ENCODE measurements at places on chromosomes 5 and 9. TPM values are rescaled to one million over a fixed set of nuclear protein-coding genes. Genes with fewer than 3 reads are reported as not detected.
A peak's percentile ranks its signal among the peaks of the same experiment; 100 is the strongest.

DNA sequence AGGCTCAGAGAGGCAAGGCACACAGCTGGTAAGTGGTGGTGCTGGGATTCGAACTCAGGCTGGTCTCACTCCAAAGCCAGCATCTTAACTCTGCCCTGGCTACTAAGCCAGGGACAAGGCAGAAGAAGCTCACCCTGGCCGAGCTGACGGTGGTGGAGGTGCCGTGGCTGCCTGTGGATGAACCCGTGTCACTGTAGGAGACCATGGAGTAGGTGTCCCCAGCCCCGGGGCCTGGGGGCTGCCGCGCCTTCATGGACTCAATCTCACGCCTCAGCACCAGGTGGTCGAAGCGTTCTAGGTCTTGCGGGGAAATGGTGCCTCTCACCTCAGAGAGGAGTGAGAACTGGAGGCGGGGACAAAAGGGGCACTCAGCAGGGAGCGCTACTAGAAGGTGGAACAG is 35.4 kb upstream of the AKNA start:
- no peaks in the 10 kb centered on the region for H3K27me3 ChIP-seq
- H3K4me1 ChIP-seq: peaks cover 1% of the 10 kb centered on the region
- no peaks in the 10 kb centered on the region for H3K36me3 ChIP-seq
- no peak overlapping the region for H3K27ac ChIP-seq

GRCh38 chr5:142613271-142613671 is 72.6 kb downstream of the FGF1 start:
- H3K36me3 ChIP-seq: peaks cover 35% of the 10 kb centered on the region
- H3K27ac ChIP-seq: no peak overlapping the region
- no peaks in the 10 kb centered on the region for H3K27me3 ChIP-seq
- DNase-seq: no peak

TAF11L3 gene
- total RNA-seq: not detected

- H3K4me3 ChIP-seq: no peak overlapping the region
- H3K4me1 ChIP-seq: no peaks in the 10 kb centered on the region
- no peaks in the 10 kb centered on the region for H3K36me3 ChIP-seq
- H3K27ac ChIP-seq: no peak overlapping the region
- DNase-seq: no peak
Observed at GRCh38 chr5:141869514-141869913, 8.7 kb downstream of the PCDH1 start.

ADRB2 gene
- 13.8 TPM for total RNA-seq

DNA sequence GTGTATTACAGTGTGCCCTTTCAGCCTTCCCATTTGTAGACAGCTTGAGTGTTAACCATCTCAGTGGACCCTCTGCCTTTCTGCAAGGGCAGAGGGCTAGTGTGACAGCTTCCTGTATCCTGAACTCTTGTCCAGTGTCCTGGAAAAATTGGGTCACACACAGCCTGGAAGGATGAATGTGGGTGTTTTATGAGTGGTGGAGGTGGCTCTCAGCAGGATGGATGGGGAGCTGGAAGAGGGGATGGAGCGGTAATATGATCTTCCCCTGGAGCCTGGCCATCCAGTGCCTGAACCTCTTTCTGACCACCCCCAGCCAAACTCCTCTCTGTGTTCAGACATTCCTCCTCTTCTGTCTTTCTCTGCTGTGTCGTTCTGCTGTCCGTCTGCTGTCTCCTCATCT is 113.0 kb downstream of the KIF4B start:
- peaks cover 9% of the 10 kb centered on the region for H3K27me3 ChIP-seq
- H3K4me3 ChIP-seq: no peak overlapping the region
- H3K4me1 ChIP-seq: no peaks in the 10 kb centered on the region
- no peaks in the 10 kb centered on the region for H3K36me3 ChIP-seq

MTAP gene
- total RNA-seq: 20.3 TPM

- peaks cover 21% of the 10 kb centered on the region for H3K36me3 ChIP-seq
- no peak overlapping the region for H3K27ac ChIP-seq
- peak; percentile 83 for DNase-seq
Observed at GRCh38 chr5:55936100-55936693, 58.6 kb downstream of the IL6ST start.

GRCh38 chr9:108069991-108070390 is 580.4 kb upstream of the KLF4 start:
- no peak overlapping the region for H3K4me3 ChIP-seq
- H3K27ac ChIP-seq: no peak overlapping the region
- no peak for DNase-seq
- H3K27me3 ChIP-seq: no peaks in the 10 kb centered on the region
- H3K4me1 ChIP-seq: no peaks in the 10 kb centered on the region
- H3K36me3 ChIP-seq: no peaks in the 10 kb centered on the region

DNA sequence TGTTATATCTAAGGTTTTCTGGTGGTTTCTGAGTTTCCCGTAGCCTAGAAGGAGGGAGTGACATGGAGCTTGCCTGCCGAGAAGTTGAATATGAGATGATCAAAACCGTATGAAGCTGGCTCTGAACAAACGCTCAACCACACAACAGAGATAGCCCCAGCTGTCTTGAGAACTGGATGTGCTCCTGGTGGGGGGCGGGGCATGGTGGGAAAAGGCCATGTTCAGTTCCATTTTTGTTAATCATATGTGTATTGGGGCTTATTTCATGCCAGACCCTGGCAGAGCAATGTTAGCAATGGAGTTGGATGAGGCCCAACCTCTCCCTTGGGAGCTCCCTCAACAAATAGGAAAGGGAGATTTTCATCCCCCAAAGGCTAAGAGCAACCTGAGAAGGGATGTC is 4.8 kb downstream of the CCL19 start:
- H3K27ac ChIP-seq: no peak overlapping the region
- no peak overlapping the region for H3K4me3 ChIP-seq
- H3K27me3 ChIP-seq: no peaks in the 10 kb centered on the region
- no peaks in the 10 kb centered on the region for H3K4me1 ChIP-seq

BARHL1 gene
- total RNA-seq: not detected

GRCh38 chr9:36517131-36517530 is 55.6 kb upstream of the MELK start:
- no peak for DNase-seq
- H3K4me1 ChIP-seq: no peaks in the 10 kb centered on the region
- no peaks in the 10 kb centered on the region for H3K27me3 ChIP-seq
- no peak overlapping the region for H3K27ac ChIP-seq
- H3K36me3 ChIP-seq: no peaks in the 10 kb centered on the region

IL13 gene
- not detected for total RNA-seq

- H3K27ac ChIP-seq: no peak overlapping the region
- no peaks in the 10 kb centered on the region for H3K36me3 ChIP-seq
- no peaks in the 10 kb centered on the region for H3K27me3 ChIP-seq
- no peaks in the 10 kb centered on the region for H3K4me1 ChIP-seq
Observed at GRCh38 chr5:160961761-160962160, 109.8 kb upstream of the ATP10B start.

TICAM2 gene
- total RNA-seq: 22.1 TPM

ANKRD55 gene
- not detected for total RNA-seq

RPL37 gene
- total RNA-seq: 281 TPM

DNA sequence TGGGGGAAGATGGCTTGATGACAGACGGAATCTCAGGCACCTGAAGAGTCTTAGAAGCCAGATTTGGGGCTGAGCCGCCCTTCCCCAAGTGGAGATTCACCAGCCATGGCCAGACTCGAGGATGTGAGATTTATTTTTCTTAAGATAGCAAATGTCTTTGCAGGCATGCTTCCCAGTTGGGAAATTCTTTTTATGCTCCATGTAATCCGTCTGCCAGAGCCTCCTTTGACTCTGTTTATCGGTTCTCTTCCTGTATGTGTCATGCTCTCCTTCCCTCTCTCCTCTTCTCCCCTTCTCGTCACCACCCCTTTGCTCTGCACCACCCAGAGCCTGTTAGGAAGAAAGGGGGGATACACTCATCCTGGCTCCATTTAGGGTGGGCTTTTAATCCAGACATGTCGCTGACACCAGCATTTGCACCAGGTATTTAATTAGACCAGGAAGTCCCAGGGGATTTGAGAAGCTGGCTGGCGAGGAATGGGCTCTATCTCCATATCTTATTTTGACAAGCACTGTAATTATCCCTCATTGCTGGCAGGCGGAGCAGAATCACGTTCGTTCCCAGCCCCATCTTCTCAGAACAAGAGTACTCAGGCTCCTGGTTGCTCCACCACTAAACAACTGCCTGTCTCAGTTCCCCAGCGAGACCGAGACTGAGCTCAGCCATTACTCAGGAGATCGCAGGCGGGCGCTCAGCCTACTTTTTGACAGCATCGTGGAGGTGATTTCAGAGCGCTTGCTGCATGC is 50.9 kb downstream of the KCNIP1 start:
- H3K4me1 ChIP-seq: peaks cover 27% of the 10 kb centered on the region
- H3K27ac ChIP-seq: no peak overlapping the region
- no peaks in the 10 kb centered on the region for H3K36me3 ChIP-seq
- DNase-seq: no peak

- no peak overlapping the region for H3K27ac ChIP-seq
- H3K36me3 ChIP-seq: no peaks in the 10 kb centered on the region
- H3K4me1 ChIP-seq: peaks cover 15% of the 10 kb centered on the region
- DNase-seq: no peak
- H3K27me3 ChIP-seq: no peaks in the 10 kb centered on the region
Observed at GRCh38 chr5:91146905-91147600, 236.1 kb downstream of the ARRDC3 start.

DNA sequence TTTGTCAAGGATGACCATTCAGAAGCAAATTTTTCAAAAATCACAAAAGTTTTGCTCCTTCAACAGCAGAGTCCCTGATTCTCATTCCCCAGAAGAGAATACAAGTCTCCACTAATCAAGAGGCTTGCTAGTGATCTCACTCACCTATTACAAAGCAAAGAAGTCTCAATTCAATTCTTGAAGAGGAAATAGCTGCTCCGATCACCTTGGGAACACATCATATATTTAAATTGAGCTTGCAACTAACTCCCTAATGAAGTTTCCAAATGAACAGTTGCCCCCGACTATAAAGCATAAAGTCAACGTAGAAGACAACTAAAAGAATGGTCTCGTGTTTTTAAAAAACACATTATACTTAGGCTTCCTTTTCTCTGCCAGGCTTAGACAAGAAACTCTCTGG is 1.6 kb downstream of the LIFR start:
- no peak overlapping the region for H3K4me3 ChIP-seq
- H3K36me3 ChIP-seq: peaks cover 3% of the 10 kb centered on the region
- peaks cover 37% of the 10 kb centered on the region for H3K4me1 ChIP-seq
- no peak for DNase-seq
- H3K27ac ChIP-seq: no peak overlapping the region

DNA sequence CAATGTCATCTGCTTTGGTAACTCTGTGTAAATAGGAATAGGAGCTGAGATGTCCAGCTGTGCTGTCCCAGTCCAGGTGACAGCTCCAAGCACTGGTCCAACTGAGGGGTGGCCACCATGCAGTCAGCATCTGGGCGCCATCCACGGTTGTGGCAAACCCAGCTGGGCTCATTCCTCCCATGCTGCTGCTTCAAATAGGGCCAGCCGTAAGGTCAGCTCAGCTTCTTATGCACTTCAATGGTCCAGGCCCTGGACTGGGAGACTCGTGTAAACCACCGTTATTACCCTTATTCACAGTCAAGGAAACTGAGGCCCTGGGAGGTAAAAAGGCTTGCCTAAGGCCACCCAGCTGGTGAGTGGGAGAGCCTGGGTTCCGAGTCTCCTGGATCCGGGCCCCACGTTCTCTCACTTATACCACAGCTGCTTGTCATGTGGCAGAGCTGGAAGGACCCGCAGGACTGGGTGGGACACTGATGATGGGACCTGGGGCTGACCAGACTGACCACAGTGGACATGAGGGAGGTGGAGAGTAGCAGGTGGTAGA is 38.7 kb upstream of the ANGPTL2 start:
- H3K36me3 ChIP-seq: no peaks in the 10 kb centered on the region
- H3K4me1 ChIP-seq: peaks cover 40% of the 10 kb centered on the region
- no peak overlapping the region for H3K27ac ChIP-seq
- H3K4me3 ChIP-seq: no peak overlapping the region
- no peak for DNase-seq

PLGRKT gene
- total RNA-seq: 31.2 TPM

TNFSF15 gene
- not detected for total RNA-seq

- DNase-seq: peak; percentile 78
- H3K4me3 ChIP-seq: no peak overlapping the region
- H3K27me3 ChIP-seq: no peaks in the 10 kb centered on the region
- H3K4me1 ChIP-seq: peaks cover 81% of the 10 kb centered on the region
- no peak overlapping the region for H3K27ac ChIP-seq
Observed at GRCh38 chr5:72156946-72157624, 49.8 kb downstream of the MAP1B start.

GRCh38 chr9:79123415-79123814 is 448.4 kb upstream of the TLE4 start:
- no peak for DNase-seq
- no peaks in the 10 kb centered on the region for H3K4me1 ChIP-seq
- no peaks in the 10 kb centered on the region for H3K27me3 ChIP-seq
- no peak overlapping the region for H3K27ac ChIP-seq
- no peak overlapping the region for H3K4me3 ChIP-seq

- no peaks in the 10 kb centered on the region for H3K4me1 ChIP-seq
- H3K27ac ChIP-seq: no peak overlapping the region
- no peak overlapping the region for H3K4me3 ChIP-seq
- no peak for DNase-seq
- H3K27me3 ChIP-seq: no peaks in the 10 kb centered on the region
Observed at GRCh38 chr5:102932781-102933180, 177.7 kb downstream of the PAM start.

ZFP2 gene
- not detected for total RNA-seq

DNA sequence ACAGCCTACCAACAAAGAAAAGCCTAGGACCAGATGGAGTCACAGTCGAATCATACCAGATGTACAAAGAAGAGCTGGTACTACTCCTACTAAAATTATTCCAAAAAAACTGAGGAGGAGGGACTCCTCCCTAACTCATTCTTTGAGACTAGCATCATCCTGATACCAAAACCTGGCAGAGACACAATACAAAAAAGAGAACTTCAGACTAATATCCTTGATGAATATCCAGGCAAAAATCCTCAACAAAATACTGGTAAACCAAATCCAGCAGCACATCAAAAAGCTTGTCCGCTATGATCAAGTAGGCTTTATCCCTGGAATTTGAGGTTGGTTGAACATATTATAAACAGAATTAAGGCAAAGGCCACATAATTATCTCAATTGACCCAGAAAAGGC is 900.4 kb upstream of the ARRDC3 start:
- H3K27me3 ChIP-seq: no peaks in the 10 kb centered on the region
- no peak overlapping the region for H3K4me3 ChIP-seq
- H3K36me3 ChIP-seq: no peaks in the 10 kb centered on the region

DNA sequence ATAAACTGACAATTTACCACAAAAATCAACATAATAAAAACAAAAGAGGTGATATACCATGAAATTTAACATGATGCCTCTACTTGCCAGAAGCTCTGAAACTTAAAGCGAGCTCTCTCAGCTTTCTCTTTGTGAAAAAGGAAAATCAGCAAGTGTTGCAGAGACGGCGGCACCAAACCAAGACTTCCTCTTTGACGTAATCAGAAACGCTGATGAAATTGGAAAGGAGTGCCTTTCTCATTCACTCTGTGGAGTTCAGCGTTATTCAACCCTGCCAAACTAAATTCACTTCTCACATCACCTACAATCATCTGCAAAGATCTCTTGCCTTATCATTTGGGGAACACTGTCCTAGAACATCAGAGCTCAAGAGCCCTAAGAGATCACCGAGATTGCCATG is 32.2 kb downstream of the ANXA6 start:
- no peaks in the 10 kb centered on the region for H3K27me3 ChIP-seq
- H3K36me3 ChIP-seq: peaks cover 100% of the 10 kb centered on the region
- H3K4me1 ChIP-seq: no peaks in the 10 kb centered on the region
- H3K4me3 ChIP-seq: no peak overlapping the region
- DNase-seq: no peak

GLDC gene
- total RNA-seq: not detected

- no peak for DNase-seq
- H3K27ac ChIP-seq: no peak overlapping the region
- 0 out of 2 replicates have a peak, but pooled peaks cover 2% of the 10 kb centered on the region for H3K27me3 ChIP-seq
- no peaks in the 10 kb centered on the region for H3K36me3 ChIP-seq
- H3K4me1 ChIP-seq: peaks cover 5% of the 10 kb centered on the region
Observed at GRCh38 chr5:83179966-83180365, 102.6 kb downstream of the XRCC4 start.
